ENCODE measurements at places on chromosomes 2 and 18.

GRCh38 chr18:32777049-32777448, 4.2 kb upstream of the KLHL14 start:
- DNase-seq, result no peak

GRCh38 chr18:61435064-61435652, 101.9 kb downstream of the CDH20 start:
- DNase-seq, result no peak

DNA sequence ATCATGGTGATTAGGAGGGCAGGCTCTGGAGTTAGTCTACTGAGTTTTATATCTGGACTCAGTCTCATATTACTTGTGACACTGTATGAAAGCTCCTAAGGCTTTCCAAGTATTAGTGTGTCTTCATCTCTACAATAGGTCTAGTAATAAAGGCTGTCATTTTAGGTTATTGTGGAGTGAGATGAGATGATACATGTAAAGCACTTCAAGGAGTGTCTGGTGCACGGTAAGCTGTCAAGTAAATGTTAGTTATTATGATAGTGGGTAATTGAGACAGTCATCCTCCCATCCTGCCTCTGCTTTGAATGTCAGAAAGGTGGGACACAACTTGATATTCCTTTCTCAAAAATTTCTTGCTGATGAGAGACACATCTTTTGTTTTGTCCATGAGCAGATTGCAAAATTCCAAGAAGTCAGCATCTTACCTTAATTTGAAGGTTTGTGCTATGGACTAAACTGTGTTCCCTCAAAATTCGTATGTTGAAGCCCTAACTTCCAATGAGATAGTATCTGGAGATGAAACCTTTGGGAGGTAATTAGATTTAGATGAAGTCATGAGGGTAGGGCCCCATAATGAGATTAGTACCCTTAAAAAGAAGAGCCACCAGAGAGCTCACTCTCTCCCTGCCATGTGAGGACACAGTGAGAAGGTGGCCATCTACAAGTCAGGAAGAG, 41.4 kb upstream of the UPP2 start:
- no peak for DNase-seq

GRCh38 chr2:181725476-181725875, 45.2 kb upstream of the NEUROD1 start:
- DNase-seq, result no peak

DNA sequence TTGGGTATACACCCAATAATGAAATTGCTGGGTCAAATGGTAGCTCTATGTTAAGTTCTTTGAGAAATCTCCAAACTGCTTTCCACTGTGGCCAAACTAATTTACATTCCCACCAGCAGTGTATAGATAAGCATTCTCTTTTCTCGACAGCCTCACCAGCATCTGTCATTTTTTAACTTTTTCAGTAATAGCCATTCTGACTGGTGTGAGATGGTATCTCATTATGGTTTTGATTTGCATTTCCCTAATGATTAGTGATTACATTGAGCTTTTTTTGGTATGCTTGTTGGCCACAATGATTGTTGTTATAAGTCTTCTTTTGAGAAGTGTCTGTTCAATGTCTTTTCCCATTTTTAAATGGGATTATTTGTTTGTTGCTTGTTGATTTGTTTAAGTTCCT, 50.4 kb upstream of the EPAS1 start:
- DNase-seq, result no peak

DNA sequence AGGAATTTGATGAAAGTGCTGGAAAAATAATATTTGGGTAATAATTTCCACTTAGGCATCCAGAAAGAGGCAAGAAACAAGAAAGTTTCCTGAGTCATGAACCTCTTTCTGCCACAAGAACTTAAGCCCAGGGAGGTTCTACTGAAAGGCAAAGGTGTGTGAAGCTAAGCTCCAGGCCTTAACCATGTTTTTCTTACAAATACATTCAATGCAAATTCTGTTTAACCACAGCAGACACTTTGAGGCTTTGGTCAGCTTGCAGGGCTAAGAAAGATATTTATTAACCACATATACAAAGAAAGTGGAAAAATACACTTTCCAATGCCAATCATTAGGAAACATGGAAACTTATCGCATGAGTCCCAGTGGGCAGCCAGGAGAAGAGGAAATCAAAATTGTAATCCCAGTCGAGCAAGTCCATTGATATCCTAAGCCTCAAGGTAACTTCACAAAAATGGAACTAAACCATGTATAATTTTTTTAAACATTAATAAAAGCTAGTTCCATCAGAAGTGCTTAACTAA, 68.3 kb downstream of the PIEZO2 start:
- DNase-seq, result no peak

- DNase-seq, result no peak
Observed at GRCh38 chr2:34215174-34215573, 616.1 kb upstream of the FAM98A start.

DNA sequence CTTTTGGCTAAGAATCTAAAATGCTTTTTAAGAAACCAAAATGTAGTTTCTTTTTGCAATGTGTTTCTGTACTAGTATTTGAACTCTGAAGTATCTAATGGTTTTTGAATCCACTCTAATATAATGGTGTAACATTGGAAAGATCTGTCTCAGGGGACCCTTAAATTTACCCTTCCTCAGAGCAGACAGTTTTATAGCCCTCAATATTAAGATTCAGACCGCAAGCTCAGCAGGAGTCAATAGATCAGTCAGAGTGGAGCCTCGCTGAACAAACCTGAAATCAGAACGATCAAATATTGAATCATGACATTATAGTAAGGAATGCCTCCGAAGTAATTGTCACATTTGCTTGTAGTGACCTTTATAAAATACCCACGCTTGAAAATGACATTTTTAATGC, 18.3 kb downstream of the SGPP2 start:
- DNase-seq, result no peak

- DNase-seq, result no peak
Observed at GRCh38 chr18:56307354-56308170, 330.8 kb downstream of the TXNL1 start.

- DNase-seq, result no peak
Observed at GRCh38 chr18:22667616-22668422, 250.1 kb upstream of the CTAGE1 start.

DNA sequence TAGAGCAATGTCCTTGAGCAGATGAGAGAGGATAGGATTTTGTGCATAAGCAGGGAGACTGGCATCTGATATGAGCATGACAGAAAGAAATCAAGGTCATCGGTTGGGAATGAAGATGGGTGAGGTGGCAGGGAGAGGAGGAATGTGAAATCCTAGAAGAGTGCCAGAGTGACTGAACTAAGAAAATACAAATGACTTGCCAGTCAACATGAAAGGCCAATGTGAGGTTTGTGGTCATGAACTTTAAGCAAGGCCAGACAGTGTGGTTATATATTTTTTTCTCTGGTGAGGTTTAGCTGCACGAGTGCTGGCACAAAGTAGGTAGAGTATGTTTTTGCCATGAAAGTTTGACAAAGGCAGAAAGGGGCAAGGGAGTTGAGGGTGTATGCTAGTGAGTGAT, 21.2 kb downstream of the QPCT start:
- no peak for DNase-seq

GRCh38 chr2:41930807-41931566, 116.8 kb upstream of the PKDCC start:
- DNase-seq, result no peak

DNA sequence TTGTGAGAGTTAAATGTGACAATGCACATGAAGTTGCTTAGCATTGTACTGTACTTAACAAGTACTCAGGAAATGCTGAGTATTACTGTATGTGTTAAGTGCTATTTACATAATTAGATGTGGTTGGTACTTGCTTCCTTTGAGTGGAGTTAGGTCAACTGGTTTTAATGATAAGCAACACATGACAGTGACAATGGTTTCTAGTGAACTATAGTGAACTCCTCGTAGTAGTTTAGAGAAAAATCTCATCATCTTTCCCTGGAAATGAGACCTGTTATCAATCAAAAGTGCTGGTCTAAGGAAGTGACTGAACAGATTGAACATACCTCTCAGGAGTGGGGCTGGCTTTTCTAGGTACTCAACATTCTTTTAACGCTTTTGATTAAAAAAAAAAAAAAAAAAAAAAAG, 29.2 kb upstream of the ZDBF2 start:
- DNase-seq, result no peak

DNA sequence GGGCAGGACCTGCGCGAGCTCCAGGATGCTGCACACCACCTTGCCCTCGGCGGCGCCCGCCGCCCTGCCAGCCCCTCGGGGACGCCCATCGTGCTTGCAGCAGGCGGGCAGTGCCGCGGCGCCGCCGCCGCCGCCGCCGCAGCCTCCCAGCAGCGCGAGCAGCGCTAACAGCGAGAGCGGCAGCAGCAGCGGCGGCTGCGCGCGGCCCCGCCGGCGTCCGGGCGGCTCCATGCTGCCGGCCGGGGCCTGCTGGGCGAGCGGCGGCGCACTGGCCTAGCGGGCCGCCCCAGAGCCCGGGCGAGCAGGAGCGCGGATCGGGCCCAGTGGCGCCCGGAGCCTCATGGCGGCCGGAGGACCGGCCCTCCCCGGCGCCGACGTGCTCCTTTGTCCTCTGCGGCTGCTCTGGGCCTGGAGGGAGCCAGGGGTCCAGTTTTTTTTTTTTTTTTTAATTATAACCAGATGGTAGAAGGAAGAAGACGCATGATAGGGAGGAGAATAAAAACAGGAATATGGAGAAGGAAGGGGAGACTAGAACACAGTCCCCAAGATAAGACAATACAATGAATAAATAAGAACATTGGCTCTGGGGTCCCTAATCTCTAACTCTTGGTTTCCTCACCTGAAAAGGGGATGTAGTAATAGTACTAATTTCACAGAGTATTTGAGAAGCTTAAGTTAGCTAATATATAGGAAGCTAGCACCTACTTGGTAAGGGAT, 17.1 kb upstream of the ANKRD62 start:
- DNase-seq, result no peak

- DNase-seq, result no peak
Observed at GRCh38 chr2:152564754-152565551, 152.3 kb downstream of the PRPF40A start.

DNA sequence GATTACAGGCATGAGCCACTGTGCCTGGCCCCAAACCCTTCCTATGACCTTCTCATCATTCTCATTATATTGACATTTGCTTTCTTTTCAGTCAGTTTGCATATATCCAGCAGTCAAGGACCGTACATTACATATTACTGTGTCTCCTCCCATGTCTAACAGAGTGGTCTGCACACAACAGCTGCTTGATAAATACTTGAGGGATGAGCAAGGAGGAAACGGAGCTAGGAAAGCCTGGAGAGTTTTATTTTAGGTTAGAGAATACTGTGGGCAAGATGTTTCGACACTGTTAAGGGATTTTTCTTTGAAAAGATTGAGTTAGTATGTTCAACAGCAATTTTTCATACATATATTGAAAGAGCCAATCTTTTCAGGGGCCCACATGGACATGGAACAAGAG, 76.2 kb upstream of the CHRNA1 start:
- no peak for DNase-seq

- DNase-seq, result no peak
Observed at GRCh38 chr2:172021074-172021931, 21.6 kb downstream of the METAP1D start.
